ENCODE measurements at places on chromosomes 3 and 15.

DNA sequence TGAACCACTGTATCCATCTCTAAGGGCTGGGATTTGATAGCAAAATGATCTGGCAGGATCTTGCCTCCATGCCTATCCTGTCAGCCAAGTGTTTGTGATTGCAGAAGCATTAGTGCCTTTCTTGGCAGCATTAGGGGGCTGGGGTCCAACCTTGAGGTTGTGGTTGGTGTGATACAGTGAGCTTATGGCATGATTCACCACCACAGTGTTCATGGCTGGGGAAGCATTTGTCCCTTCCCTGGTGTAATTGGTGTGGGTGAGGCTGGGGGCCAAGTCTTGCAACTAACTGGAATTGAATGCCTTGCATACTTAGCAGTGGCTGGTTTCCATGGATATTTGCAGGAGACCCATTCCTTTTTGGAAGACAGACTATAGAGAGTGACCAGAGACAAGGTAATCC lies 271.0 kb upstream of the TBL1XR1 start:
- DNase-seq, result no peak

DNA sequence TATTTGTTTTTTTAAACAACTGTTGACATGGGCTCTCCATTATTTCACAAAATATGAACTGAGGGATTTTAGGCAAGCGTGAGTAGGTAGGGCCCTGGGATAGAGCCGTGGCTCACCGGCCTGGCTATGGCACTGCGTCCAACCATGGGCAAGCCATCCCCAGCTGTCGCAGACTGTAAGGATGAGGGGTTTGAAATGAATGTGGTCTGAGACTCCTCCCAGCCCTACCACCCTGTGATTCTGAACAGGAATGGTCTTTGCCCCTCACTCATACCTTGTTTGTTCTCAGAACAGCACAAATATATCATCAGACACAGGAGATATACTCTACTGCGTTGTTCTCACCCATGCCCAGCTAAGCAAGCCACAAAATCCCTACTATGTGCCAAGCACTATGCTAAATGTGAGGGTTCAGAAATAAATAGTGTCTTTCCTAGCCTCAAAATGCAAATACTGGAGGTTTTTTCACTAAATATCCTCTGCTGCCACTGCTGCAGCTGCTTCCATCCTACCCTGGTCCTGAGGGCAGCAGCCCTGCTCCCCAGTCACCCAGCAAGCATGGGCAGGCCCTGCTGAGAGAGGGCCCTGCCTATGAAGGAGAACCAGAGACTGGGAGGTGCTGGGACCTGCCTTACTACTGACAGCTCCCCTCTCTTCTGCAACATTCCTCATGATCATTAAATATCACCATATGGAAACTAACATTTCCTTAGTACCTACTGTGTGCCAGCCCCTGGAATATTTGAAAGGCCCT lies 102.8 kb downstream of the XXYLT1 start:
- no peak for DNase-seq

DNA sequence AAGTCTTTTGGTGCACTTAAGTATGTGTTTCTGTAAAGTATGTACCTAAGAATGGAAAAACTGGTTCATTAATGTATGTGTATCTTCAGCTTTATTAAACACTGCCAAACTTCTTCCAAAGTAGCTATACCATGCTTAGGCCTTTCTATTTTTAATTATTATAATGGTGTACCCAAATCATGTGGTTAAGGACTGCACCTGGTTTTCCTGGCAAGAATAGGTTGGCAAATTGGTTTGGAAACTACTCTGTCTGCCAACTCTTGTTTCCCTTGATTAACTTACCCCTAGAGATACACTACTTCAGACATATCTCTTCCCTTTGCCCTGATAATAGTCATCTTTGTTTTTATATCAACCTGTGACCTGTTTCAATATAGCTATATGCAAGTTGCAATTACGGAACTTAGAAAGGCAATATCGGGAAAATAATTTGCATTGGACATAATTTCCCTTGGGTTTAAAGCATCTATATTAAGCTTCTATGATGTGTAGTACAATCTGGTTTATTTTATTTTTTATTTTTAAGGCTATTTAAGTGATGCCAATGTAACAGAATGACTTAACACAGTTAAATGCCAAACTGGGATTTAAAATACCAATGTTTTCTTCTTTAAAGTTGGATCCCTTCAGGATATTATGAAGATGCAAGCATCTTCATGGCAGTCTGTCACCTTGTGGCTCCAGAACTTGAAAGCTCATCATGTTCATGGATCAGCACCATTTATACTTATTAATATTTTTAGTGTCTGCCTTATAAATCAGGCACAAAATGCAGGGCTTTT lies 40.6 kb upstream of the TMEM108 start:
- no peak for DNase-seq

GRCh38 chr3:65636326-65636725 lies 402.4 kb downstream of the MAGI1 start:
- no peak for DNase-seq

DNA sequence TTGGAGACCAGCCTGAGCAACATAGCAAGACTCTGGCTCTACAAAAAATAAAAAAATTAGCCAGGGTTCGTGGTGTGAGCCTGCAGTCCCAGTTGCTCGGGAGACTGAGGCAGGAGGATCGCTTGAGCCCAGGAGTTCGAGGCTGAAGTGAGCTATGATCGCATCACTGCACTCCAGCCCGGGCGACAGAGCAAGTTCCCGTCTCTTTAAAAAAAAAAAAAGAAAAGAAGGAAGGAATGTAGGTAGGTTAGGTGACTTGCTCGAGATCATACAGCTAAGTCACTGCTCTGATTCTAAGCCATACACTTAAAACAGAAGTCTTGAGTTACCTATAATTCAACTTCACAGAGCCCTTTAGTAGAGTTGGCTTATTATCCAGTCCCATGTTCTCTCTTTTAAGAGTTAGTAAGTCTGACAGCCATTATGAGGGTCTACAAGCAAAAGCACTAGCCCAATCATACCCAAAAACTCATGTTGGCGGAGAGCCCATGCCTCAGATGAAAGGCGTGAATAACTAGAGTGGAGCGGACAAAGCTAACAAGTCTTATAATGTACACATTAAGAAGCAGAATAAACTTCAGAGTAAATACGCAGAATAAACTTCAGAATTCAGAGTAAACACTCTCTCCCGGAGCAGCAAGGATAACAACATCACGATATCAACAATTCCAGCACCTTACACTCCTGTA lies 768 bp downstream of the AAGAB start:
- DNase-seq, result no peak

DNA sequence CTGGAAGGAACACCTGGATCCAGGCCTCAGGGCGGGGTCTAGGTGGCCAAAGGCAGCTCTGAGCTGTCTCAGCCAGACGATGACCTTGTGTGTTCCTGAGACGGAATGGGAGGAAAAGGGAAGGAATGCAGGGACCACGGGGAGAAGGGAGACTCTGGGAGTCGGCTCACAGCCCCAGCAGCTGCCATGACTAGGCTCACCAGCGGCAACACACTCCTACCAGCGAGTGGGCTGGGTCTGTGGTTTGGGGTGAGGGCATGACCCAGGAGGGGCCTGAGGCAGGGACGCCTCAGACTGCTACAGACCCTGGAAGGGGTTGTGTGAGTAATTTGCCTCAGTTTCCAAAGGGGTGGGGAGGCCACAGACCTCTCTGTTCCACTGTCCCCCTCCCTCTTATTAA lies 19.8 kb downstream of the IQSEC1 start:
- no peak for DNase-seq

DNA sequence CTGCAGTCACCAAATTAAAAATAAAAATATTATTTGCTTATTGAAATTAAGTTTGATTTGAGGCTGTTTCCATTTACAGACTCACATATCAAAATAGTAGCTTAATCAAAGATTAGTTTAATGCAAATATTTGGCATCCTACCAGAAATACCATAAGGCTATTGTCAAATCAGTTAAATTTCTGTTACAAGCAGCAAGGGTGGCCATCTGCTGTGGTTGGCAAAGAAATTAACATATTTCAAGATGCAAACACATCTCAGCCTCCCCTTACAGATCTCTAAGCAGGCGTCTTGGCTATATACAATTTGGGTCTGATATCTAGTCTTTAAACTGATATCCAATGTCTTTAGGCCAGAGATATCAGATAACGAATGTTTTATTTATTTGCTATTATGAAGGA lies 83.2 kb upstream of the NEDD4 start:
- no peak for DNase-seq

DNA sequence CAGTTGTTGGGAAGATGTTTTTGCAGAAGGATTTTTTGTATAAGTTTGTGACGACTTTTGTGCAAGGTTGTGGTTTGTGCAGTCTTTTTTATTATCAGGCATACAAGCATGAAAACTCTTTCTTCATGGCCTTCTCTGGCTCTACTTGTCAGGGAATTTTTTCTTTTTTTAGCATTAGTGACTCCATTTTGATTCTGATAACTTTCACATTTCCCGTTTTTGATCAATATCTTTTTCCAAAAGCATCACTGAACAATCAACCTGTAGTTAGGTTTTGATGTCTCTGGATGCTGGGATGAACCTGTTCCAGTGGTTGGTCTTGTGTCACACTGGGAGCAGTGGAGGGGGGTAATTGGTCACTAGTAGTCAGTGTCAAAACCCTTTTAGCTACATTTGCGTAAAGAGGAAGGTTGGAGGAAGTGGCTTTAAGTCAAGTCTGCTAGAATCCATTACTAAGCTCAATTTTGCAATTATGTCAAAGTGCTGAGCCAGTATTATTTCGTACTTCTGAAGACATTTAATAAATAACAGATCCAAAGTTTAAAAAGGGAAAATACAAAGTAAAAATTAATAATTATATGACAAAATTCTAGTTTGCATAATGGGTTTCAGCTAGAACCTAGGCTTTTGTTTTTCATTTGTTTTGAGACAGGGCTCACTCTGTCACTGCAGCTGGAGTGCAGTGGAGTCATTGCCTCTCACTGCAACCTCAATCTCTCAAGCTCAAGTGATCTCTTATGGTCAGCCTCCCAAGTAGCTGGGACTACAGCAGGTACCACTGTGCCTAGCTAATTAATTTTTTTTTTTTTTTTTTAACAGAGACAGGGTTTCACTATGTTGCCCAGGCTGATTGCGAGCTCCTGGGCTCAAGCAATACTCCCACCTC lies 18.8 kb upstream of the CFAP161 start:
- DNase-seq, result no peak

DNA sequence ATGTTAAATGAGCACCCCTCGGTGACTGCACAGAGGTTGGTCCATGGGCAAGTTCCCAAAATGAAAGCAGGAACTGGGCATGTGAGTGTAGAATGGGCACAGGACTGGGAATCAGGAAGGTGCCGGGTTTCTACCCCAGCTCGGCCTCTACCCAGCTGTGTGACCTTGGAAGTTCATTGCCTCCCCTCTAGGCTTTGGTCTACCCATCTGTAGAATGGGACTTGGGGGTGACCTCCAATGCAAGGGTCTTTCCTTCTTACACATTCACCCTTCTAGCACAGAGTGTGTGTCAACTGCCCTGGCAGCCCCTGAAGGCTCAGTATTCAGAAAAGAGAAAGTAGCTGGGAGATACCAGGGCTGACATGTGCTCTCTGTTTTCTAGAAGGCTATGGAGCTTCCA lies 72.3 kb upstream of the PIAS1 start:
- DNase-seq, result no peak

GRCh38 chr3:20739814-20740213 lies 553.8 kb upstream of the SGO1 start:
- DNase-seq, result no peak

DNA sequence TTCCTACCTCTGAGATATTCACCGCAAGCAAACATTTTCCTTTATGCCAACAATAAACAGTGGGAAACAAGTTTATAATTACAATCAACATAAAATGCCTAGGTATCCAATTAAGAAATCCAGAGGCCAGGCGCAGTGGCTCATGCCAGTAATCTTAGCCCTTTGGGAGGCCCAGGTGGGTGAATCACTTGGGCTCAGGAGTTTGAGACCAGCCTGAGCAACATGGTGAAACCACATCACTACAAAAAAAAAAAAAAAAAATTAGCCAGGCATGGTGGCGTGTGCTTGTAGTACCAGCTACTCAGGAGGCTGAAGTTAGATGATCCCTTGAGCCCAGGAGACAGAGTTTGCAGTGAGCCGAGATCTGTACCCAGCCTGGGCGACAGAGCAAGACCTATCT lies 17.3 kb downstream of the TBC1D2B start:
- DNase-seq, result no peak

GRCh38 chr15:66019368-66019767 lies 150.1 kb downstream of the RAB11A start:
- no peak for DNase-seq

DNA sequence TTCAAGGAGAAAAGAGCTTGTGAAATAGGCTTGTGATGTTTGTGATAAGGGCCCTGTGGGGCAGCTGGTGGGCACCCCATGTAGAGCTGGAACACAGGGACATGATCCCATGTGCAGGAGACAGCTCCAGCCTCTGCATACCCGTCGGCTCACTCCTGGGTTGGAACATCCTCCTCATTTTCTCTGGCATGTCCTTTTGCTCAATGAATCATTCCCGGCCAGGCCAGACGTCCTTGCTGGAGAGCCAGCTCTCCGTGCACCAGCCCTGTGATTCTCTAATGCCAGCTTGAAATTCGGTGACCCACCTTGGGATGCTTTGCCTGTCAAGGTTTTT lies 77.3 kb downstream of the SMAD3 start:
- no peak for DNase-seq

DNA sequence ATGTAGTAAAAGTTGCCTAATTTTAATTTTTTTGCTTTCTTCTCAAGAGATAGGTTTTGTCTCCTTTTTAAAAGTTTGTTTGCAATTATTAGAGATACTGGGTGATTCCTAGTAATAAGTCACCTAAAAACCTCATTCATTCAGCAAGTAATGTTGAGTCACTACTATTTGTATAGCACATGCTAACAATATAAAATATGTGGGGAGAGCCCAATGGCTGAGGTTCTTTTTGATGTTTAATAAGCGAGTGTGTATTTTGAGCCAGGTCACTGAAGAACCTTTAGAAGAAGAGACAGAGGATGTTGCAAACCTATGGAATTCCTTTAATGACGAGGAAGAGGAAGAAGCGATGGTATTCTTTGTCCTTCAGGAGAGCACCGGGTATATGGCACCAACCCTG lies 123.7 kb upstream of the CHRM5 start:
- DNase-seq, result no peak

DNA sequence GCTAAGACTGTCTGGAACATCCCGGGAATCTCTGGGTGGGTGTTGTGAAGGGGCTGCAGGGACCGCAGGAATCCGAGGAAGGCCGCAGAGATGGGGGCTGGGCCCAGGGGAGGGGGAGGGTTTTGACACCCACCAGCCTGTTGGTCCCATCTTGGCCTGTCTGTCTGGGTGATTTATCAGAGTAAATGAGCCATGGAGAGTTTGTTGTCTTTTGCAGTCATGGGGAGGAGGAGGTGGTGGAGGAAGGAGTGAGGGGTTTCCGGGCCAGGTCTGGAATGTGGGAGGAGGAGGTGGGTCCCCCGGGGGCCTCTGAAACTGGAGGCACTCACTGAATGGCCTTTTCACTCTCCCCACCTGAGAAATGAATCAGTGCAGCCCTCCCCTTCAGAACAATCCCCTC lies 11.5 kb downstream of the SEMA3F start:
- DNase-seq, result no peak
